Cerebellar nuclear complex (tissue), 1 donor: ENCODE measurements at places on chromosomes 12 and 14.

DNA sequence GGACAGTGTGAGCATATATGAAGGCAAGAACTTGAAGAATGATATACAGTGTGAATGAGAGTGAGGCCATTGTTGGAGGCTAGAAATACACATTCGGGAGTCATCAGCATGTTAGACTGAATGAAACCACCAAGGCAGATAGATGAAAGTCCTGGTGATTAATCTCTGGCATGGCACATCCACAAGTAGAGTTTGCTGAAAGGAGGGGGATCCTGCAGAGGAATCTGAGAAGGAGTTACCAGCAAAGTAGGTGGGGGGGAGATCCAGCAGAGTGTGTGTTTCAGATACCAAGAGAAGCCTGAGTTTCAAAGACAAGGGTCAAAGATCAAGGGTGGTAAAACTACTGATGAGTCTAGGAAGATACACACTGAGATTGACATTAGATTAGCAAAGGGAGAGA lies 426.7 kb upstream of the DCN start:
- no peak for DNase-seq

DNA sequence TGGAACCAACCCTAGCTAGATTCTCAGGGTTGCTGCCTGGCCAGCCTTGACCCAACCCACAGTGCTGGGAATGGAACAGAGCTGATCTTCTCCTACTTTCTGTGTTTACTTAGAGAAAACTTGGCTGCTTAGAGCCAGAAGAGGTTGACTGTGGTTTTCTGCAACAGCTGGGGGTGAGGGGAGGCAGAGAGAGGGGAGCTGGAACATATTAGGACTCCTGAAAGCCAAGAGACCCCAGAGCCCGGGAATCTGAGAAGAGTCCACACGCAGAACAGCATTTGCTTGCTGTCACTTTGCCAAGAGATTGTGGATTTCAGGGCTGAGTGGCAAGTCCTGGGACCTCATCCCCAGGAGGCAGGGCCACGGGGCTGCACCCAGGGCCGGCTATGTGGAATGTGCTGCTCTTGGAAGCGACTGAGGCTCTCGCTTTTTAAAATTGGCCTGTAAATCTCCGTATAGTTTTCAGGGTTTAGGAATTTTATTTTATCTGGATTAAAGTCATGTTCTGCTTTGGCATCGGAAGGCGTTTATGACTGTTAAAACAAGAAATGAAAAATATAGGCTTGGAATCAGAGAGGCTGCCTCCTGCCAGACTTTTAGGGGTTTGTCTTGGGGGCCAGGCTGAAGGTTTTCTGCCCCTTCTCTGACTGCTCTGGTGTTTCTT lies 22.3 kb upstream of the MED13L start:
- no peak for DNase-seq

DNA sequence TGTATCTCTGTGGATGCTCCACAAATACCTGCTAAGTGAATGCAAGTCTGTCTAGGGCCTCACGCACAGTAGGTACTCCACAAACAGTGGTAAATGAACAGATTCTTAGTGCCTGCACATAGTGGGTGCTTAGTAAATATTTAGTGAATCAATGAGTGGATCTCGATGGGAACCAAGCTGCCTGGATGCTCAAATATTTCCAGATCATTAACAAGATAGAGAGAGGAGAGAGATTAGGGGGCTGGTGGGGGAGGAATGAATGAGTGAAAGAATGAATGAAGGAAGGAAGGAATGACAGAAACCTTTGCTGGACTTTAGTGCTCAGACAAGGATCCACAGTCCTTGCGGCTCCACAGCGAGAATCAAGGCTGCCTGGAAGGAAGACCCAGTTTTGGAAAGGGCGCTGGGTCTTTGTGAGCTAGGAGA lies 118.2 kb downstream of the SCARB1 start:
- no peak for DNase-seq

- DNase-seq, result no peak
Measured at GRCh38 chr14:105486974-105487448, 325 bp downstream of the CRIP1 start.

GRCh38 chr14:53217316-53217994 lies 64.3 kb upstream of the DDHD1 start:
- no peak for DNase-seq
